HuH-7.5 (cell line): ENCODE measurements at places on chromosomes 11 and 22.

DNA sequence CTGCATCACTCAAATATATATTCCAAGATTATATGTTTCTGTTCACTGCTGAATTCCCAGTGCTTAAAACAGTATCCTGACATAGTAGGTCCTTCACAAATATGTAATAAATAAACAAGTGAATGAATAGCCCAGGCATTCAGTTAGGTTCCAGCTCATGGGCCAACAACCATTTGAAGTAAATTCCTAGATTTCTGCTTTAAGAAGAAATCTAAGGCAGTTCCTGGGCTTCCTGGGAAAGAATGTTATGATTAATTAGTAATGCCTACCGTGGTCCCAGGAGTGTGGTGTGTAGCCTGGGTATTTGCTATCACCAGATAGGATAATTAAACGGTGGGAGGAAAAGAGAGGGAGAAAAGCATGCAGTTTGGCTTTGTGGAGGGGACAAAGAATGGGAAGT, 576.8 kb downstream of the SOX6 start:
- DNase-seq, result no peak

DNA sequence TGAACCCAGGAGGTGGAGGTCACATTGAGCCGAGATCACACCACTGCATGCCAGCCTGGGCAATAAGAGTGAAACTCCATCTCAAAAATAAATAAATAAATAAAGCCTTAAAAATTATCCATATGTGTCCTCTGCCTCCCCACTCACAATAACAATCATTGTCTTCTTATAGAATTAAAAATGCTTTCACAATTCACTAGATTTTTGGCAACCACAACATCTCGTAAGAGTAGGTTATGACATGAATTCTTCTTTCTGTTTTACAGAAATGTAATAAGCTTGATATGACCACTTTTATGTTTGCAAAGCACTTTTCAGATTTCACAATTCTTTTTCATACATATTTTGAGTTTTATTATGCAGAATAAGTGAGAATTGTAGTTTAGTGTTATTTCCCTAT, 54.5 kb upstream of the HSPA8 start:
- DNase-seq, result no peak

DNA sequence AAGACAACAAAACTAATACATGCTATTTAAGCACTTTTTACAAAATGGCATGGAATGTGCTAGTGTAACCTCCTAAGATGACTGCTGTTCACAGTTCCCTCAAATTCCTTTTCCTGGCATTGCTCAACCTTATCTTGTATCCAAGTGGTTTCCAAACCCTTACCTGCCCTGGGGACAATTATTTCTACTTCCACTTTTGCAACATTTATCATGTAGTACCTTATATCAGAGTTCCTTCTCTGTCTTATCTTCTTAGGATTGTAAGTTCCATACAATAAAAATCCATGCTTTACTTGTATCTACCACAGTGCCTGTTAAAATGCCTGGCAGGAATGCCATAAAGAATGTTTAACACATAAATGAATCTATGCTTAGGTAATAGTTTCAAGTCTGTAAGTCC, 109.2 kb upstream of the MTMR2 start:
- no peak for DNase-seq

GRCh38 chr11:116691771-116692177, 81.0 kb downstream of the BUD13 start:
- DNase-seq, result peak; percentile 70

- DNase-seq, result peak; percentile 84
Measured at GRCh38 chr11:10450462-10451425, 4.3 kb upstream of the AMPD3 start.

DNA sequence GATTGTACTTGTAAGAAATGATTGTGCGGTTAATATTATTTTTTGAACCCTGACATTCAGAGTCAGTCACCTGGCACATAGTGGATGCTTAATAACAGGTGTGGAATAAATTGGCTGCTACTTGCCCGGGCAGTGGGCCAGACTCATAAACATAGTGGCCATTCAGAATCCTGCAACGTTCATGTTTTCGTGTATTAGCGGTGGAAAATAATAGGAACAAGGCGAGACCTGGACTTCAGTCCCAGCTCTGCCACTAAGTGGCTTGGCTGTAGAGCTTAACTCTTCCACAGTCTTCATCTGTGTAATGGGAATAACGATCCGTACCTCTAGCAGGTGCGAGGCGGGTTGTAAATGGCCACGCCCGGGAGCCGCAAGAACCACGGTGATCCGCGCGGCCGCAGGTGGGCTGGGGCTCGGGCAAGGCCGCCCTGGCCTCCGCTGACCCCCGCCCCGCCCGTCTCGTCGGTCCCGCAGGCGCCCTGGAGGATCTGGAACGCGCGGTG, 761 bp upstream of the TMEM25 start:
- DNase-seq, result peak; percentile 44

GRCh38 chr11:61489833-61490721, 18.5 kb upstream of the LRRC10B start:
- no peak for DNase-seq
